ENCODE measurements at places on chromosomes 7 and 10.

- DNase-seq: no peak
Measured at GRCh38 chr7:23431702-23432199, 38.5 kb downstream of the IGF2BP3 start.

- DNase-seq: no peak
Measured at GRCh38 chr10:49739426-49739825, 22.7 kb downstream of the OGDHL start.

- DNase-seq: no peak
Measured at GRCh38 chr7:102453319-102453718, 11.3 kb downstream of the ALKBH4 start.

- DNase-seq: no peak
Measured at GRCh38 chr7:150344299-150344698, 2.9 kb upstream of the RARRES2 start.

- DNase-seq: no peak
Measured at GRCh38 chr10:132783940-132784865, 1.7 kb downstream of the NKX6-2 start.

DNA sequence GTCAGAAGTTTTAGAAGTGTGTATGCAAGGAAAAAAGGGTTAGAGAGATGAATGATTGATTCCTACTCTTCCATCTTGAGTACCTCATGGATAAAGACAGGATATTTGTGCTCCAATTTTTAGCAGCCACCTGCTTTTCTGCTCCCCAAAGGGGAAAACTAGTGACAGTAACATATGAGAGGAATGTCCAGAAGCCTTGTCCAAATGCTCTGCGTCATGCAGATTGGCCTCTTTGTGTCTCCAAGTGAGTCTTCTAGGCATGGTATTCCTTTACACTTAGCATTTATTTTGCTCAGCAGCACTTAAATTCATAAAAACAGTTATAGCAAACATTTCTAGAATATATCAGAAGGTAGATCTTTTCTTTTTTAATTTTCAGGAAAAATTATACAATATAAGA is 306.8 kb downstream of the CNTNAP2 start:
- DNase-seq: no peak

- no peak for DNase-seq
Measured at GRCh38 chr10:61061923-61062504, 118.0 kb upstream of the RHOBTB1 start.

DNA sequence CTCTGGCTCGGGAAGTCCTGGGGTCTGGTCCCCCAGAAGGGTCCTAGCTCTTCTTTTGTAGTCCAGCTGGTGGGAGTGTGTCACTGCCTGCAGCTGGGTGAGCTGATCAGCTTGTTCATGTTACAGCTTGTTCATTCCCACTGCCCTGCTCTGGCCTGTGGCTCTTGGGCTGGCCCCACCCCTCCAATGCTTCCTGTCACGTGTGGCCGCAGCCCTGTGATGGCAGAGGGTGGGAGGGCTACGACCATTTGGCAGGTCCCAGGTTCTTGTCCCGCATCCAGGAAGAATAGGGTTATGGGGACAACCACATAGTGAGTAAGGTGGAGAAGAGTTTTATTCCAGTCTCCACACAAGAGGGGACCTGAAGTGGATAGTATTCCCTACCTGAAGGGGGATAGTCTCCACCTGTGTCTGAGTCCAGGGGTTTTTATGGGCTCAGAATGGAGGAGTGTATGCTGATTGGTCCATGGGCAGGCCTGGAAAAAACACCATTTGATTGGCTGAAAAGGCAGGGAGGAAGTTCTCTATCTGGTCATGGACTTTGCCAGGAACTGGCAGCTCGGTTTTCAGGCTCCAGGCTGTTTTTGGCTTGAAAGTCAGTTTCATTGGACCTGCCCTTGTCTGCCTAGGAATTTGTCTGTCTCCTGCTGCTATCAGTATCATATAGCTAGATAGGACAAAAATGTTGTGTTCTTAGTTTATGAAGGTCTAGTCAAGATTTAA is 13.1 kb downstream of the SDHAF3 start:
- no peak for DNase-seq

DNA sequence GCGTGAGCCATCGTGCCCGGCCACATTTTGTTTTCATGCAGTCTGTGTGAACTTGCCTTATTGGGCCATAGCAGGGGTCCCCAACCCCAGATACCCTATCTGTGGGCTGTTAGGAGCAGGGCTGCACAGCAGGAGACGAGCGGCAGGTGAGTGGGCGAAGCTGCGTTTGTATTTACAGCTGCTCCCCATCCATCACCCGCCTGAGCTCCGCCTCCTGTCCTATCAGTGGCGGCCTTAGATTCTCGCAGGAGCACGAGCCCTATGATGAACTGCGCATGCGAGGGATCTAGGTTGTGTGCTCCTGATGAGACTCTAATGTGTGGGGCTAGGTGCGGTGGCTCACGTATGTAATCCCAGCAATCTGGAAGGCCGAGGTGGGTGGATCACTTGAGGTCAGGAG is 293.9 kb downstream of the CAMK1D start:
- DNase-seq: no peak

- no peak for DNase-seq
Measured at GRCh38 chr7:33487998-33488682, 358.8 kb downstream of the BBS9 start.

DNA sequence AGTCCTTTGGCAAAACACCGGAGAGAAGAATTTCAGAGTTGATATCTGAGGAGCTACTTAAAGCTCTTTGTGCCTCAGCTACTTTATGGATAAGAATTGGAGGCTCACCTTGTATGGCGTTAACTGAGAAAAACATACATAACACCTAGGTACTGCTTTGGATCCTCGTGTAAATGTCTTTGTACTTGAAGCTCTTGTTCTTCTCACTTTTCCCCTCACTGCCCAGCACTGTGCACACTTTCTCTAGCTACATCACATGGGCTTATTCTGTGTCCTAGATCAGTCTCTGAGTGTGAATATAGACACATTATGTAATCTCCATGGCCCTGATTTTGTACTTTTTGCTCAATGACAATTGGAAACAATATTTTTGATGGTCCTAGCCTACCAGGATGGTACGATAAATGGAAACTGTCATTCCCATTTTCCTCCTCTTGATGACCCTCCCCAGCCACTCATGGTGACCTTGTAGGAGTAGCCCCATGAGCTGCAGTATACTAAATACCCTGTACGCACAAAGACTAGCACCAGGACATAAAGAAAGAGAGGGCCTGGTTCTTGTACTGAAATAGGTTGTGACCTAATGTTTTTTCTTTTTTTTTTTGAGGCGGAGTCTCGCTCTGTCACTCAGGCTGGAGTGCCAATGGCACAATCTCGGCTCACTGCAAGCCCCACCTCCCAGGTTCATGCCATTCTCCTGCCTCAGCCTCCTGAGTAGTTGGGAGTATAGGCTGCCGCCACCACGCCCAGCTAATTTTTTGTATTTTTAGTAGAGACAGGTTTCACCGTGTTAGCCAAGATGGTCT is 22.1 kb downstream of the STAMBPL1 start:
- no peak for DNase-seq

DNA sequence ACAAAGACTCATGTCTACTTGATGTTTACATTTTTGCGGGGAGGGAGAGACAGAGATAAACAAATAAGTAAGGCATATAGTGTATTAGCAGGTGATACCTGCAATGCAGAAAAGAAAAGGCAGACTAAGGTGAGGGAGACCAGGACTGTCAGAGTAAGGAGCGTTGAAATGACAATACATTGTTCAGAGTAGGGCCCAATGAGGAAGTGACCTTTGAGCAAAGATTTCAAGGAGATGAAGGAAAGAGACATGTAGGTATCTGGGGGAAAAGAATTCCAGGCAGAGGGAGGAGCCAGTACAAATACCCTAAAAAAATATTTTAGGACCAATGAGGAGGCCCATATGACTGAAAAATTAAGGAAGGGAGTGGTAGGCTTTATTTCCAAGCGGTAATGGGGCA is 162.7 kb upstream of the PRSS1 start:
- no peak for DNase-seq

Data from stimulated activated CD4-positive, alpha-beta T cell treated with anti-CD3 and anti-CD28 coated beads, Interleukin-12 subunit alpha, Interleukin-12 subunit beta, amount 100 ng/mL, for 24 hours (primary cell).